NCI-H1092 treated with DMSO at 0.1 percent for 48 hours (cell line): ENCODE measurements at places on chromosomes 4 and X.

DNA sequence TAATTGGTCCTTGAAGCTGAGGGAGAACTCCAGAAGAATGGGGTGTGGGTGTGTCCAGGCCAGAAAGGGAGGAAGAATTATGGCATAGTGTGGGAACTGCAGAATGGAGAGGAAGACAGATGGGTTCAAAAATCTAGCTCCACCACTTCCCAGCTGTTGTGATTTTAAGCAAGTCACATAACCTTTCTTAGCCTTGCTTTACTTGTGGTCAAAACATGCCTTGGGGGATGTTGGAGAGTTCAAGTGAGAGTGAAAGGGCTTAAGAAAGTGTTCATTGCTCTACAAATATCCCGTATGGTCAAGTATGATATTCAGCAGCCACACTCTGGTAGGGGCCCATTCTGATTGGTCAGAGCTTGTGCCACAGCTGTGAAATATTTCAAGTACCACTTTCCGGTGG lies 15.0 kb upstream of the STARD8 start:
- DNase-seq, result no peak

DNA sequence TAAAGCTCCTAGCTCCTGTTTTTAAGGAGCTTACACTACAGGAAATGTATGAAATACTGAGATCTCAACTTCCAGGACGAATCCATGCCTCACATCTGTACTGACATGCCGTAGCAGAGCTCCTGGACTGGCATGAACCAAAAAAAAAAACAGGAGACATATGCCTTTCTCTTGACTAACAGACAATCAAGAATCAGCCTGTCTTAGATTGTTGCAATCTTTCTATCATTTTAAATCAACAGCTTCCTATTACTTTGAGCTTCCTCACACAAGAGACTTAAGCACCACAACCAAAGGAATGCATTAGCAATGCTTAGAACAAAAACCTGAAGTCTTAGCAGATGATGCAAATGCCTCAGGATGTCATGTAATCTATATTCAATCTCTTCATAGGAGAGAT lies 34.7 kb upstream of the AREG start:
- DNase-seq, result no peak

GRCh38 chr4:58149404-58150085 lies 1039.4 kb upstream of the IGFBP7 start:
- no peak for DNase-seq

- DNase-seq, result no peak
Observed at GRCh38 chr4:109703664-109704361, 568 bp upstream of the CASP6 start.

- no peak for DNase-seq
Observed at GRCh38 chr4:138734746-138735145, 280.8 kb upstream of the NOCT start.
